SJSA1 (cell line): ENCODE measurements at places on chromosomes 7 and 10. TPM values are rescaled to one million over a fixed set of nuclear protein-coding genes. Genes with fewer than 3 reads are reported as not detected.
A peak's percentile ranks its signal among the peaks of the same experiment; 100 is the strongest.

DNA sequence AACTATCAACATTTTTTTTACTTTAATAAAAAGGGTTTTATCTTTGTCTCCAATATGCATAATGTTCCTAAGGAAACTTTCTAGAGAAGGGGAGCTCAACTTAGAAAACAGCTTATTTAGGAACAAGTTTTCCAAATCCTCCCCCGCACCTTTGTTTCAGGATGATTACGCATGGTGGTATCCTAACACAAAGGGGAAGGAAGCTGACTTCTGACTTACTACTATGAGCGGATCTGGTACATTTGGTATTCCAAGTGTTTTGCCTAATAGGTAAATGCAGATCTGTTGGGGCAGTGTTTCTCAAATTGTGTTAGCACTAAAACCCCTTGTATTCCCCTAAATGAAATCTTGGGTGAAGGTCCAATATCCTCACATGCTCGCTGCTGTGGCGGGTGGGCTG is 229.3 kb upstream of the KLF14 start:
- H3K36me3 ChIP-seq: peaks cover 13% of the 10 kb centered on the region
- DNase-seq: no peak
- H3K4me3 ChIP-seq: no peak overlapping the region
- H3K4me1 ChIP-seq: peaks cover 26% of the 10 kb centered on the region

- H3K27me3 ChIP-seq: no peaks in the 10 kb centered on the region
- peaks cover 5% of the 10 kb centered on the region; the same call in 1 of the 2 replicates for H3K4me1 ChIP-seq
- H3K4me3 ChIP-seq: no peak overlapping the region
- H3K27ac ChIP-seq: no peak overlapping the region
- no peaks in the 10 kb centered on the region for H3K36me3 ChIP-seq
Observed at GRCh38 chr7:148563583-148564274, 26.8 kb upstream of the C7orf33 start.

DNA sequence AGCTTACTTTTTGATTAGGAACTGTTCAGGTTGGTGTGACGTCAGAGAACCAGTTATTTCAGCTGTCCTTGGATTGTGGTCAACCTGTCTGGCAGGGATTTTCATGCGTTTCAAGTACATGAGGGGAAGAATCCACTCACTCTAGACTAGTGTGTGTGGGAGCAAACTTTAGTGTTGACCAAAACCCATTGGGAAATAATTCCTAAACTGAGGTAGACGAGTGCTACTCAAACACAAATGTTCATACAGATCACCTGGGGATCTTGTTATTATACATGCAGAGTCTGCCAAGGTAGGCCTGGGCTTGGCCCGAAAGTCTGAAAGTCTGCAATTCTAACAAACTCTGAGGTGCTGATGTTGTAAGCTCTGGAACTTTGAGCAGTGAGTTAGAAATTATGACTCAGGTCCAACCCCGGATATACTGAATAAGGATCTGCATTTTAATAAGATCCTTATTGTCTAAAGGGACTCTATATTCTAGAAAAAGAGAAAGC is 111.1 kb upstream of the CREB5 start:
- H3K27ac ChIP-seq: no peak overlapping the region
- no peak overlapping the region for H3K4me3 ChIP-seq
- H3K27me3 ChIP-seq: peaks cover 3% of the 10 kb centered on the region; the same call in 1 of the 2 replicates
- no peaks in the 10 kb centered on the region for H3K36me3 ChIP-seq

- no peaks in the 10 kb centered on the region for H3K36me3 ChIP-seq
- H3K27ac ChIP-seq: no peak overlapping the region
- no peaks in the 10 kb centered on the region for H3K4me1 ChIP-seq
- DNase-seq: no peak
- H3K27me3 ChIP-seq: no peaks in the 10 kb centered on the region
Observed at GRCh38 chr10:130340816-130341215, 204.6 kb downstream of the GLRX3 start.

DNA sequence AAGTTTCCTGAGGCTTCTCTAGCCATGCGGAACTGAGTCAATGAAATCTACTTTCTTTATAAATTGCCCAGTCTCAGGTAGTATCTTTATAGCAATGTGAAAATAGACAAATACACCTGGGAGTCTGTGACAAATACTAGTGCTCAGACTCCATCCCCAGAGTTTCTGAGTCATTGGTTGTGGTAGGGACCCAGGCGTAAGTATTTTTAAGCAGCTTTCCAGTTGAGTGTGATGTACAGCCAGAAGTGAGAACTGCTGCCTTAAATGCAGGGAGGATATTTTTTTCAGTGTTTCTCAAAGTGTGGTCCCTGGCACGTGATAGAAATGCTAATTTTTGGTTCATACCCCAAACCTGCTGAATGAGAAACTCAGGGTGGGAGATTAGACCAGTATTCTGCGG is 121.7 kb downstream of the SORCS3 start:
- DNase-seq: no peak
- H3K36me3 ChIP-seq: no peaks in the 10 kb centered on the region
- H3K27me3 ChIP-seq: no peaks in the 10 kb centered on the region

GRCh38 chr10:79353000-79353406 is 5.7 kb downstream of the PPIF start:
- no peak overlapping the region for H3K27ac ChIP-seq
- H3K27me3 ChIP-seq: no peaks in the 10 kb centered on the region
- DNase-seq: peak; percentile 33
- H3K4me1 ChIP-seq: peaks cover 19% of the 10 kb centered on the region

GRCh38 chr7:141551094-141551781 is at the start of gene AGK:
TSS of gene AGK (plus strand) at chr7:141551410. CDS start at chr7:141555467, 4,057 bp downstream.
- H3K4me3 ChIP-seq: peak within 1 kb of the TSS; percentile 91
- H3K27ac ChIP-seq: peak within 1 kb of the TSS; percentile 51
- DNase-seq: peak; percentile 61
- no peaks in the 10 kb centered on the region for H3K27me3 ChIP-seq
- peaks cover 13% of the 10 kb centered on the region for H3K36me3 ChIP-seq
- H3K4me1 ChIP-seq: peaks cover 7% of the 10 kb centered on the region

GRCh38 chr7:90453931-90454330 is 15.5 kb upstream of the PTTG1IP2 start:
- no peak overlapping the region for H3K4me3 ChIP-seq
- no peak for DNase-seq
- no peaks in the 10 kb centered on the region for H3K36me3 ChIP-seq
- H3K4me1 ChIP-seq: peaks cover 6% of the 10 kb centered on the region; the same call in 1 of the 2 replicates
- H3K27me3 ChIP-seq: no peaks in the 10 kb centered on the region

GRCh38 chr7:79091661-79092060 is 361.8 kb downstream of the MAGI2 start:
- no peaks in the 10 kb centered on the region for H3K4me1 ChIP-seq
- DNase-seq: no peak
- no peaks in the 10 kb centered on the region for H3K36me3 ChIP-seq
- no peak overlapping the region for H3K4me3 ChIP-seq
- H3K27me3 ChIP-seq: no peaks in the 10 kb centered on the region

GRCh38 chr7:112254709-112255387 is 48.4 kb downstream of the ZNF277 start:
- no peak overlapping the region for H3K27ac ChIP-seq
- H3K27me3 ChIP-seq: no peaks in the 10 kb centered on the region
- H3K4me3 ChIP-seq: no peak overlapping the region
- peaks cover 24% of the 10 kb centered on the region for H3K4me1 ChIP-seq

DNA sequence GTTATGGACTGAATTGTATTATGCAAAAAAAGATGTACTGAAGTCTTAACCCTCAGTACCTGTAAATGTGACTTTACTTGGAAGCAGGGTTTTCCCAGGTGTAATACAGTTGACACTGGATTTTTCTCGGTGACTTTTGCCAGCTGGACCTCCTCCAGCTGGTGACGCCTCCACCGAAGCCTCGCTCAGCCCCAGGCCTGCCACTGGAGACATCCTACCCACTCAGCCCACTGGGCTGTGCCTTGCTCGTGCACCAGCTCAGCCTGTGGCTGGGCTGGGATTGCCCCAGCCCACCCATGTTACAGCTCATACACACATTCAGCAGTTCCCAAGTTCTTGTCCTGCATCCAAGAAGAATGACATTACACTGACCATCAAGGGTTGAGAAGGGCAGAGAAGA is 42.4 kb upstream of the GPR22 start:
- H3K36me3 ChIP-seq: no peaks in the 10 kb centered on the region
- no peaks in the 10 kb centered on the region for H3K27me3 ChIP-seq
- H3K4me1 ChIP-seq: no peaks in the 10 kb centered on the region
- H3K27ac ChIP-seq: no peak overlapping the region
- DNase-seq: no peak
- no peak overlapping the region for H3K4me3 ChIP-seq

DNA sequence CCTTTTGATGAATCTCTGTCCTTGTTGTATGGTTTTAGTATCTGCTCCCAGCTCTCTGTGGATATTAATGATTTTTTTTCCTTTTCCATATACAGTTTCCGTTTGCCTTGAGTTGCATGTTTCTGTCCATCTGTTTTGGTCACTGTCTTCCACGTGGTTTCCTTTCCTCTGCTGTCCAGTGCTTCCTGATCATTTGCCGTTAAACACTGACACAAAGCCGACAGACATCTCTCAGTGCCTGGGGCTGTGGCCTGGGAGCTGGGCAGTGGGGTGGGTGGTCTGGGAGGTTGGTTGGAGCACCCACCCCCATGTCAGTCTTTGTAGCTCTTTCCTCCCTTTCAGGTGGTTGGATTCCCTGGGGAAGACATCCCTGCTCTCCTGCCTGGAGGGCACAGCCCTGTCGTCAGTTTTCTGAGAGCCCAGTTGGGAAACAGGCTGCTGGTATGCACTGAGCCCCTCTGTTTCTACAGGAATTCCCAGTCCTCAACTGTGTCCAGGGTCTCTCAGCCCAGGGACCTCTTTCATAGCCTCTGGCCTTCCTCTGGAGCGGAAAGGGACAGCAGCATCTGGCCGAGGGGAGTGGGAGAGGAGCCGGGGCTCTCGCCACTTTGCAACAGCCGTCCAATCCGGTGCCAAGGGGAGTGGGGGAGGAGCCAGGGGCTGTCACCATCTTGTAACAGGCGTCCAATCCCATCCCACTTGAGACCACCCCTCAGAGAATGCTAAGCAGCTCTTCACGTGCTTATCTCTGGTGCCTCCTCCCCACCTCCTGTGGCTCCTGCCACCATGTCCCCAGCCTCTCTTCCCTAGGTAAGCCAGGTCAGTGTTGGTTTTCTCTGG is 26.7 kb upstream of the MKI67 start:
- H3K27ac ChIP-seq: no peak overlapping the region
- H3K4me3 ChIP-seq: no peak overlapping the region
- H3K4me1 ChIP-seq: peaks cover 4% of the 10 kb centered on the region
- no peaks in the 10 kb centered on the region for H3K36me3 ChIP-seq
- H3K27me3 ChIP-seq: 0 out of 2 replicates have a peak, but pooled peaks cover 3% of the 10 kb centered on the region

- H3K4me1 ChIP-seq: no peaks in the 10 kb centered on the region
- H3K4me3 ChIP-seq: no peak overlapping the region
- H3K27ac ChIP-seq: no peak overlapping the region
- H3K27me3 ChIP-seq: no peaks in the 10 kb centered on the region
- DNase-seq: no peak
Observed at GRCh38 chr10:132550366-132551092, 12.9 kb downstream of the INPP5A start.

GRCh38 chr10:103053659-103054581 is 135.8 kb downstream of the CNNM2 start:
- no peak overlapping the region for H3K27ac ChIP-seq
- H3K36me3 ChIP-seq: 0 out of 2 replicates have a peak, but pooled peaks cover 12% of the 10 kb centered on the region
- peak overlapping the region; percentile 27 for H3K4me3 ChIP-seq
- no peaks in the 10 kb centered on the region for H3K27me3 ChIP-seq
- H3K4me1 ChIP-seq: peaks cover 25% of the 10 kb centered on the region
- peak; percentile 77 for DNase-seq

- H3K4me3 ChIP-seq: no peak overlapping the region
- DNase-seq: no peak
- no peaks in the 10 kb centered on the region for H3K4me1 ChIP-seq
- no peaks in the 10 kb centered on the region for H3K36me3 ChIP-seq
- no peak overlapping the region for H3K27ac ChIP-seq
Observed at GRCh38 chr10:47206449-47207280, 93.3 kb upstream of the GDF10 start.

- peaks cover 58% of the 10 kb centered on the region for H3K27me3 ChIP-seq
- H3K36me3 ChIP-seq: no peaks in the 10 kb centered on the region
- H3K27ac ChIP-seq: no peak within 1 kb of the TSS
- H3K4me3 ChIP-seq: peak within 1 kb of the TSS; percentile 41
Observed at GRCh38 chr10:59709395-59710125, at the start of gene SLC16A9. TSS of gene SLC16A9 (minus strand) at chr10:59709850. CDS start at chr10:59684291, 25,559 bp downstream.

GRCh38 chr7:102721-103120 is 89.7 kb upstream of the FAM20C start:
- H3K4me3 ChIP-seq: no peak overlapping the region
- H3K4me1 ChIP-seq: peaks cover 22% of the 10 kb centered on the region
- H3K27me3 ChIP-seq: no peaks in the 10 kb centered on the region; the same call in 1 of the 2 replicates
- no peak overlapping the region for H3K27ac ChIP-seq

GRCh38 chr10:55734112-55734511 is 626.9 kb downstream of the ZWINT start:
- no peaks in the 10 kb centered on the region for H3K27me3 ChIP-seq
- no peaks in the 10 kb centered on the region for H3K36me3 ChIP-seq
- no peak overlapping the region for H3K4me3 ChIP-seq
- no peak overlapping the region for H3K27ac ChIP-seq
- DNase-seq: no peak

DNA sequence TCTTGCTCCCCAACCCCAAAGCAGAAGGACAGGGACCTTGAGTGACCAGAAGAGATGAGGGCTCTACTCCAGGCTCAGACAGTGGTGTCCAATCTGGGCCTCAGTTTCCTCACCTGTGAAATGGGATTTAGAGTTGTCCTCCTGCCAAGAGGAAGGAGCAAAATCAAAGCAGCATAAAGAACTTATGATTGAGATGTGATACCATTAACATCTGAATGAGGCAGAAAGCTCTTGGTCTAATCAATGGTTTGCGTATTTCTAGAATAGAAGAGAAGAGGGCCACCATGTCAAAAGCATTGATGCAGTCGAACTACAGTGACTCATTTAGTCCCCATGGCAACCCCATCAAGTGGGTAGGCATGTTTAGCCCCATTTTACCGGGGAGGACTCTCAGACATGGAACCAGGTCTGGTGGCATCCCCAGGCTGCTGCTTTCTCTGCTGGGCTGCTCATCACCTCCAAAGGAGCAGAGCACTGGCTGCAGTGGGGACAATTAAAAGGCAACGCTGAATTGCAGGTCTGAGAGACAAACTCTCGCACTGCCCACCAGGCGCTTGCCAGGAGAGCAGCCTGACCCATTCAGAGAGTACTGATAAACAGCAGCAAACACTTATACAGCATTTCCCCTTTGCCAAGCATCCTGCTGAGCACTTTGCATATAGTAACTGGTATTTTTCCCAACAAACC is 175.9 kb downstream of the NEURL1 start:
- no peak overlapping the region for H3K27ac ChIP-seq
- no peak for DNase-seq
- H3K4me1 ChIP-seq: no peaks in the 10 kb centered on the region
- peaks cover 15% of the 10 kb centered on the region; the same call in 1 of the 2 replicates for H3K36me3 ChIP-seq

PLEKHS1 gene
- 0.03 TPM in 1 of 2 replicates, not detected in the other for total RNA-seq

TMEM236 gene
- 0.08 TPM in 1 of 2 replicates, not detected in the other for total RNA-seq

CALHM1 gene
- not detected in 2 replicates for total RNA-seq

SPDYE2 gene
- total RNA-seq: not detected in 2 replicates

GAD2 gene
- not detected in 2 replicates for total RNA-seq

CADPS2 gene
- 16.1 and 16.6 TPM in 2 replicates for total RNA-seq

FOXI2 gene
- not detected in 2 replicates for total RNA-seq
